K562 (cell line): ENCODE measurements at places on chromosomes 11 and 22.
A peak's percentile ranks its signal among the peaks of the same experiment; 100 is the strongest.

- no peak for DNase-seq
- H3K4me3 ChIP-seq: no peak within 1 kb of the TSS
- no peaks in the 10 kb centered on the region for H3K4me1 ChIP-seq
- H3K36me3 ChIP-seq: no peaks in the 10 kb centered on the region
- H3K27me3 ChIP-seq: no peaks in the 10 kb centered on the region
These were observed at the start of gene LRRC4C for GRCh38 chr11:41459465-41460401. TSS of gene LRRC4C (minus strand) at chr11:41459652.

DNA sequence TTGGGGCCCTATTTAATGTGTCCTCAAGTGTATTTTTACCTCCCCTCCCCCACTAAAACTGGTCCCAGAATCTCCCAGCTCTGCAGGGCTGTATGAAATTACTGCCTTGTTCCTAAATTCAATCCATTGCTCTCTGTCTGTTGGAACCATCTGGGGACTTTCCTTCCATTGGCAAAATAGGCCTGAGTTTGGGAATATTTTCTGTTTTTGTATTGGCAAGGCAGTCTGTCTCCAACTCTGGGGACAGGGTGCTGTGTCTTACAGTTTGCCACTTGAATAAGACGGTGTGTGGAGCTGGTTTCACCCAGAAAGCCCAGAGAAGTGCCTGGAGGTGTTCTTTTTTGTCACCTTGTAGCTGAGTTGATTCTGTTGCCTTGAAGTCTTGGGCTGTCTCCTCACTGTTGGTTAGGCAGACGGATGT is 1.3 kb downstream of the PACS1 start:
- no peaks in the 10 kb centered on the region for H3K27me3 ChIP-seq
- peaks cover 50% of the 10 kb centered on the region for H3K36me3 ChIP-seq
- peak overlapping the region; percentile 72 for H3K4me3 ChIP-seq
- no peak for DNase-seq
- peaks cover 19% of the 10 kb centered on the region for H3K4me1 ChIP-seq

DNA sequence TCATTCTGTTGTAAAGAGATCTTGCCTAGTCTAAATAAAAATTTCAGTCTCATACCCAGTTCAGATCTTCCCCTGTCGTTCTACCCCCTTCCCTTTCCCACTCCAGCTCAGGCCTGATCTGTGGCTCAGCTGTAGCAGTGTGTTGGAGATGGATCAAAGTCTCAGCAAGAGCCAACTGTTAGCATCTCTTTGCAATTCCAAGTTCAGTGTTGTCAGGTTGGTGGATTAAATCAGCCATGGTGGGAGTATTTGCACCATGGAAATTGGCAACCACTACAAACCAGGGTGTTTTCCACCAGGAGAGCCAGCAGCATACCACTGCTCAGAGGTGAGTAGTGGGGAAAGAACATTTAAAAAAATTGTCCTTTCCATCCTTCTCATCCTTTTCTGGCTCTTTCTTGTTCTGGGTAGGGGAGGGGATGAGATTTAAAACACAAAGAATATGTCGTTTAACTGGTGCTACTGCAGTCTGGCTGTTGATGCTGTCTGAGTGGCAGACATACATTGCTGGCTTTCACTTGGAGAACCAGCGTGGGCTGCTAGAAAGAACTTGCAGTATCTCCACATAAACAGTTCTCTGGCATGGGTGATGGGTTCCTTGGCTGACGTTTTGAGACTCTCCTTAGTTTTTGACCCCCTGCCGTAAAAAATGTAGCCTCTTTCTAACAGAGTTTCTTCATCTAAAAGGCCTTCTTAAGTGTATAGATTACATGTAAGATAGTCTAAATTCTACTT is 514.1 kb downstream of the RAB38 start:
- H3K27me3 ChIP-seq: no peaks in the 10 kb centered on the region
- H3K36me3 ChIP-seq: no peaks in the 10 kb centered on the region
- no peak for DNase-seq
- H3K4me1 ChIP-seq: no peaks in the 10 kb centered on the region

DNA sequence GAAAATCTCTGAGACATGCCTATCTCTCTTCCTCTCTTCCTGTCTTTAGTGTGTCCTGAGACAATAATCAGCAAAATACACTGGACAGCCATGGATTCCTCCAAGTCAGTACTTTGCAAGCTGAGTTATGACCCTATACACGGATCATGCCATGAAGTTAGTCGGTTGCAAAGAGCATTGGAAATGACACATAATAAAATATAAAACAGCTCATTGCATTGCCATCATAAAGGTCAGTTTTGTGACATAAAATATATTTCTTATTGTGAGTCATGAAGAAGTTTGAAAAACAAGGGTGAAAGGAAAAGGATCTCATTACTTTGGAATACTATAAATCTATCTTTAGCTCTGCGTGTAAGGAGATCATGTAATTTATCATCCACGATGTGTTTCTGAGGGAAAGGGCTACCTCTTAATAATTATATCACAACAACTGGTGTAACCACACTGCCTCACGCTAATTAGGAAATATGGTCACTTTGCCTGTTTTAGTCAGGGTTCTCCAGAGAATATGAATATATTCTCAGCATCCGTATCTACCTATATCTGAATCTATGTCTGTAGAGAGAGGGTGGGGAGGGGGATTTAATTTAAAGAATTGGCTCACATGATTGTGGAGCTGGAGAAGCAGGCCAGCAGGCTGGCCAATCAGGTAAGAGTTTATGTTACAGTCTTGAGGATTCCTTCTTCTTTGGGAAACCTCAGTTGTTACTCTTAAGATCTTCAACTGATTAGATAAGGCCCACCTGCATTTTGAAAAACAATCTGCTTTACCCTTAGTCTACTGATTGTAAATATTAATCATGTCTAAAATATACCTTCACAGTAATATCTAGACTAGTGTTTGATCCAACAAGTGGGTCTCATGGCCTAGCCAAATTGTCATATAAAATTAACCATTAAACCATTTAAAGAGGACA is 198.8 kb downstream of the FAT3 start:
- H3K36me3 ChIP-seq: no peaks in the 10 kb centered on the region
- H3K4me3 ChIP-seq: no peak overlapping the region
- no peak overlapping the region for H3K27ac ChIP-seq
- H3K27me3 ChIP-seq: no peaks in the 10 kb centered on the region
- H3K4me1 ChIP-seq: no peaks in the 10 kb centered on the region
- no peak for DNase-seq

DNA sequence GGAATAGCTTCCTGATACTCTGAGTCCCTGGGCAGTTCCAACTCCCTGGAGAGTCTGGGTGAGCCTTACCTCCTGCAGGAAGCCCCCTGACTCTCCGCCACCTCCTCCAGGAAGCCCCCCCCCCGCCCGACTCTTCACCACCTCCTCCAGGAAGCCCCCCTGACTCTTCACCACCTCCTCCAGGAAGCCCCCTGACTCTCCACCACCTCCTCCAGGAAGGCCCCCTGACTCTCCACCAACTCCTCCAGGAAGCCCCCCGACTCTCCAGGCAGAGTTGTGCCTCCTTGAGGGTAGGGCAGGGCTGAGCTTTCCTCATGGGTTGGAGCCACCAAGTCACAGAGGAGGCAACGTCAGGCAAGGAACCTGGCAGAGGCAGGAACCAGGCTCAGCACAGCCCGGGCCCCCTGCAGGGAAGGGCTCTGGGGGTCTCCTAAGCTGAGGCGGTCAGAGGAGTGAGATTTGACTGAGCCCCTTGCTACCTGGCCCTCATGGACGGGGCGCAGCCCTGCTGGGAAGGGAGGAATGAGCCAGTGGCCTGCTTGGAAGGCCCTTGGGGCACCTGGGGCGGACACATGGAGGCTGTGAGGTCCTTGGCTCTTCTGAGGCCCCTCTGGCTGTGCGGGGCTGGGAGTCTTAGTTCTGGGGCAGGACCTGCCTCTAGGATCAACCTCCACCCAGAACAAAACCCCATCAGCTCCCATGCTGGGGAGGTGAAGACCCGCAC is 18.1 kb downstream of the MRGPRG start:
- DNase-seq: no peak
- H3K36me3 ChIP-seq: no peaks in the 10 kb centered on the region
- H3K4me1 ChIP-seq: no peaks in the 10 kb centered on the region
- H3K27me3 ChIP-seq: peaks cover 80% of the 10 kb centered on the region
- no peak overlapping the region for H3K27ac ChIP-seq
- H3K4me3 ChIP-seq: no peak overlapping the region

DNA sequence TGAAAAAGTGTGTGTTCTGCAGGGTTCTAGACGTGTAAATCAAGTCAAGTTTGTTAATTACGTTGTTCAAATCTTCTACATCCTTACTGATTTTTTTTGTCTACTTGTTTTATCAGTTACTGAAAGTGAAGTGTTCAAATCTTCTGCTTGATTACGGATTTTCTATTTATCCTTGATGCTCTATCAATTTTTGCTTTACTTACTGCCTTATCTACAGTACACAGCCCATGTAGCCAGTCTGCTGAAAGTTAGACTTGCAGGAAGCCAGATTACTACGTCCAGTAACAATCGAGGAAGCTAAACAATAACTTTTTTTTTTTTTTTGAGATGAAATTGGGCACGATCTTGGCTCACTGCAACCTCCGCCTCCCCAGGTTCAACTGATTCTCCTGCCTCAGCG is 15.6 kb upstream of the C11orf24 start:
- H3K4me1 ChIP-seq: peaks cover 5% of the 10 kb centered on the region; the same call in 1 of the 2 replicates
- H3K4me3 ChIP-seq: no peak overlapping the region

GRCh38 chr11:95991545-95991944 is 67.6 kb upstream of the MTMR2 start:
- H3K4me1 ChIP-seq: no peaks in the 10 kb centered on the region
- H3K36me3 ChIP-seq: no peaks in the 10 kb centered on the region
- no peak overlapping the region for H3K4me3 ChIP-seq
- no peak for DNase-seq

DNA sequence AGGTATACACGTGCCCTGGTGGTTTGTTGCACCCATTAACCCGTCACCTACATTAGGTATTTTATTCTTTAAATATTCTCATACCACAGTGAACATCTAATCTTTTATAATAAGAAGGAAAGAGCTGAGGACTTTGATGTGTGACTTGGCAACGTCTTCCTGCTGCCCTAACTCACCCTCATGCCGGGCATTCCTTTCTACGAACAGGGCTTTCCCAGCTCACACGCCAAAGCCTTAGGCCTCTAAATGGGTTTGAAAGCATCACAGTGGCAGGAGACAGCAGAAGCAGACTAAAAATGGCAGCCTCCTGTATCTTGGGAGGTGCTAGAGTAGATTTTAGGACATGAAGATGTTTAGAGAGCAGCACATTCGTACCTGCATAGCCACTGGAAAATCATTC is 52.6 kb downstream of the CLTCL1 start:
- no peak overlapping the region for H3K4me3 ChIP-seq
- H3K27ac ChIP-seq: no peak overlapping the region
- DNase-seq: no peak
- peaks cover 51% of the 10 kb centered on the region for H3K27me3 ChIP-seq

GRCh38 chr11:116193321-116194131 is 579.3 kb downstream of the BUD13 start:
- peaks cover 6% of the 10 kb centered on the region; the same call in 1 of the 2 replicates for H3K27me3 ChIP-seq
- no peaks in the 10 kb centered on the region for H3K36me3 ChIP-seq
- no peak overlapping the region for H3K4me3 ChIP-seq
- no peaks in the 10 kb centered on the region for H3K4me1 ChIP-seq
- no peak overlapping the region for H3K27ac ChIP-seq
- no peak for DNase-seq

GRCh38 chr22:17303840-17304779 is 65.2 kb upstream of the CECR2 start:
- DNase-seq: no peak
- no peaks in the 10 kb centered on the region for H3K4me1 ChIP-seq
- H3K27me3 ChIP-seq: peaks cover 14% of the 10 kb centered on the region; the same call in 2 of the 3 replicates
- no peak overlapping the region for H3K27ac ChIP-seq
- H3K36me3 ChIP-seq: no peaks in the 10 kb centered on the region

DNA sequence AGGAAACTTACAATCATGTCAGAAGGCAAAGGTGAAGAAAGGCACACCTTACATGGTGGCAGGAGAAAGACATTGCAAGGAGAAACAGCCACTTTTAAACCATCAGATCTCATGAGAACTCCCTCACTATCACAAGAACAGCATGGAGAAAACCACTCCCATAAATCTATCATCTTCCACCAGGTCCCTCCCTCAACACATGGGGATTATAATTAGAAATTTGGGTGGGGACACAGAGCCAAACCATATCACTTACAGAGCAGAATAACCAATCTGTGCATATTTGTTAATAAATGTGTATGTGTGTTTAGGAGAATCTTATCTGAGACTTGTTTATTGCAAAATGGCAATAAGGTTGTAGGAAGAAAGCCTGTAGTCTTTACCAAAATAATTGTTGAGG is 205.2 kb upstream of the ANO3 start:
- H3K36me3 ChIP-seq: no peaks in the 10 kb centered on the region
- no peaks in the 10 kb centered on the region for H3K27me3 ChIP-seq
- H3K4me1 ChIP-seq: no peaks in the 10 kb centered on the region
- no peak for DNase-seq

DNA sequence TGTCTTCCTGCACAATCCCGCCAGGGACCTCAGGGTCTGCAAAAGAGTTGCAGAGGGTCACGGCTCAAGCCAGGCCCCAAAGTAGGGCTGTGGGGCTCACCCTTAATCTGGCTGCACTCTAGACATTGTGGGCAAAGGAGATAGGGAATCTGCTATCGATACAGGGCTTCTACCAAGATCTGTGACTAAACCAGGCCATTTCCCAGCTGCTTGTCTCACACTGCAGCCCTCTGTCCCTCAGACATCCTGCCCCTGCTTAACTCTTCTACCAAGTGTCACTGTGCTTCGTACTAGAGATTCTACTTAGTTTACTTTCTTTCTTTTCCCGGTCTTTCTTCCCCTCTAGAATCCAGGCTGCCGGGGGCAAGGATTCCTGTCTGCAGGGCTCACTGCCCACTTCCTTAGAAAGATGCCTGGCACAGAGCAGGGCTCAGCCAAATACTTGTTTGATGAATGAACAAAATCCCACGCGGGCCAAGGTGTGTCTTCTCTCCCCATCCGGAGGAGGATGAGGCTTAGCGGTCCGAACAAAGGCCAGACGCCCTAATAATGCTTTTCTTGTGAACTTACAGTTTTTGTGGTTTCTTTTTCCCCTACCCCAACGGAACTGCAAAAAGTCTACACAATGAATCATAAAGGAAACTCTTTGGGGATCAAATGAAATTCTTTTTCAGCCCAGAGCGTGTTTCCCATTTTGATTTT is 61.3 kb upstream of the ANO1 start:
- no peak overlapping the region for H3K4me3 ChIP-seq
- peaks cover 10% of the 10 kb centered on the region for H3K27me3 ChIP-seq
- H3K4me1 ChIP-seq: peaks cover 8% of the 10 kb centered on the region
- DNase-seq: no peak
- H3K27ac ChIP-seq: no peak overlapping the region
- H3K36me3 ChIP-seq: no peaks in the 10 kb centered on the region

DNA sequence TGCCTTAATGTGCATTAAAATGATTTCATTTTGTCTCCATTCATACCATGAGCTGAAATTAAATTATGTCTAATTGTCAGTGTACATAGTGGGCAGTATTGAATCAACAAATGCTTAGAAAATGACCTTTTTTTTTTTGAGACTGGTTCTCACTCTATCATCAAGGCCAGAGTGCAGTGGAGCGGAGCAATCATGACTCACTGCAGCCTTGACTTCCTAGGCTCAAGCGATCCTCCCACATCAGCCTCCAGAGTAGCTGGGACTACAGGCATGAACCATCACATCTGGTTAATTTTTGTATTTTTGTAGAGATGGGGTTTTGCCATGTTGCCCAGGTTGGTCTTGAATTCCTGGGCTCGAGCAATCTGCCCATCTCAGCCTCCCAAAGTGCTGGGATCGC is 117.0 kb upstream of the BLID start:
- no peaks in the 10 kb centered on the region for H3K4me1 ChIP-seq
- no peaks in the 10 kb centered on the region for H3K27me3 ChIP-seq
- no peaks in the 10 kb centered on the region for H3K36me3 ChIP-seq
- H3K27ac ChIP-seq: no peak overlapping the region
- H3K4me3 ChIP-seq: no peak overlapping the region
